ENCODE measurements at places on chromosomes 16 and 17.

GRCh38 chr16:28974007-28974436, 556 bp upstream of the SPNS1 start:
- DNase-seq: peak; percentile 66

GRCh38 chr16:66486773-66487579, 59.9 kb downstream of the BEAN1 start:
- peak; percentile 59 for DNase-seq

GRCh38 chr16:21646091-21646490, 6.3 kb downstream of the IGSF6 start:
- DNase-seq: no peak

GRCh38 chr17:79201119-79201518, 126.5 kb downstream of the ENGASE start:
- no peak for DNase-seq

DNA sequence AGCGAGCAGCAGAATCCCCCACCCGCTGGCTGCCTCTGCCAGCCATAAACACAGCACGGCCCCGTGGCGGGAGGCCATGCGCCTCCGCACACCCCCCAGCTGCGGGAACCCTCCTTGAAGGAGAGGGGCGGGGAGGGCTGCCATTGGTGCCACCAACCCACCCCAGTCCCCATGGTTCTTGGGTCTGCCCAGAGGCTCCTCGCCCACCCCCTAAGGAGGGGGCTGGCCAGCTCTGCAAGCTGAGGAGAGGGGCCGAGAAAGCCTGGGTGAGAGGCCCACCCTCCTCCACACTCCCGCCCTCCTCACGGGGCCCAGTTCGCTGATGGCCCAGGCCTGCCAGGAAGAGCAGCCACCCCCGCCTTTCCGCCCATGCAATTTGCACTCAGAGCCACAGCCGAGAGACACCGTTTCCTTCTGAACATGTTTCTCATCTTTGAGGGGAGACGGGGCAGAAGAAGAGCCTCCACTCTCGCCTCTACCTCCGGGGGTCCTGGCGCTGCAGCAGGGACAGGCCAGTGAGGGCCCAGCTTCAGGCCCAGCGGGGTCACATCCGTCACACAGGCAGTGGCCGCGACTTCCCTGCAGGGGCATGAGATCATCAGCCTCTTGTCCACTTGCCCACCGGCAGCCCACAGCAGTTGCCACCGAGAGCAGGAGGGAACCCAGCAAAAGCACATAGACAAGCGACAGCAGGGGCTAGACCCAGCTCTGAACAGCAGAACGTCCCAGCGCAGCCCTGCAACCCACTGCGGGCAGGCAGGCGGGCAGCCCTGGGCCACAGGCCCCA, 23.0 kb downstream of the KATNB1 start:
- no peak for DNase-seq
